ENCODE measurements at places on chromosomes 5 and 9.
A peak's percentile ranks its signal among the peaks of the same experiment; 100 is the strongest.

GRCh38 chr5:109837231-109837861 is 147.6 kb downstream of the MAN2A1 start:
- no peak for DNase-seq

GRCh38 chr5:151504006-151504405 is 56.6 kb downstream of the SLC36A1 start:
- DNase-seq, result no peak

DNA sequence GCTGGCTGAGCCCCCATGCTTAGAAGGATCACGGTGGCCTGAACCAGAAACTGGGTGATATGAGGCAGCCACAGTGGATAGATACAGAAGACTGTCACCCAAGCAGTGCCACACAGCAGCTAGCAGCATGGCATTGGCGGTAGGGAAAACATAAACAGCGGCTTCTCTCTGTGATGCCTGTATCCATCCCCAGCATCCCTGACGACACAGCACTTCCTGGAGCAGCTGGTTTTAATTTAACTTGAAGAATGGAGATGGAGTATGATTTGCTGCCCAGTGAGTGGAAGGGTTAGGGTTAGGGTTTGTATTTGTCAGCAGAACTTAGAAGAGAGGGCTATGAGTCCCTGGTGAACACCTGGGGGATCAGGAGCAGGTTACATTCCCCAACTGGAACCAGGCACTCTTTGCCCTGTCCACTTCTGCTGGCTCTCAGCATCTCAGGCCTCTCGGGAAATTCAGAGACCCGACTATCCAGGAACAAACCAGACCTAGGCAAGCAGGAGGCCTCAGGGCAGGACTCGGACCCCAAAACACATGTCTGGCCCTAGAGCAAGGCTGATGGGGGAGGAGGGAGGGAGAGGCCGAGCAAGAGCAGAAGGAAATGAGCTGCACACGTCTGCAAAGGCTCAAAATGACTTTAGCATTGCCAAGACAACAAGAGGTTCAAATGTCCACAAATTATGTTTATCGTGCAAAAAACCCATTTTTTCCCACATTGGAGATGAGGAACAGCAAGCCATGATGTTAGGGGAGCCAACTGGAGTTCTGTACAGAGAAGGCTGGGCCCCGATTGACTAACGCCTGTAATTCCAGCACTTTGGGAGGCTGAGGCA is 6.5 kb upstream of the GGTA1 start:
- DNase-seq, result no peak

GRCh38 chr5:177592010-177592834 is at the start of gene TMED9:
Gene TMED9 (plus strand): TSS chr5:177592203. CDS start chr5:177592215, 12 bp downstream.
- DNase-seq, result no peak

DNA sequence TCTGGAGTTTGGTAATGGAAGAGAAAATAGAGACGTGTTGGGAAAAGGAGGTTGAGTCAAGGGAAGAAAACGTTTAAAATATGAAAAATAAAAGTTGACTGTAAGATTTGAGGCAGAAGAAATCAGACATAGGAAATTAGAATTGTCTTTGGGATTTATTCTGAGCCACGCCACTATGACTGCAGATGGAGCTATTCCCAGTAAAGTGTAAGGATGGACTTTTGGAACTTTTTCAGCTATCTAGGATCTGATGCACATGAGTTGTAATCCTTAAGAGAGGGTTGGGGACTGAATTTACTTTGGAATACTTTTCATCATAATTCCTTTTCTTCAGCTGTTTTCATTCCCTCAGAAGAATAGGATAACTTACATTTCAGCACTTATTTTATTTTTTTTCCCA is 336.7 kb downstream of the FAM170A start:
- DNase-seq, result no peak

DNA sequence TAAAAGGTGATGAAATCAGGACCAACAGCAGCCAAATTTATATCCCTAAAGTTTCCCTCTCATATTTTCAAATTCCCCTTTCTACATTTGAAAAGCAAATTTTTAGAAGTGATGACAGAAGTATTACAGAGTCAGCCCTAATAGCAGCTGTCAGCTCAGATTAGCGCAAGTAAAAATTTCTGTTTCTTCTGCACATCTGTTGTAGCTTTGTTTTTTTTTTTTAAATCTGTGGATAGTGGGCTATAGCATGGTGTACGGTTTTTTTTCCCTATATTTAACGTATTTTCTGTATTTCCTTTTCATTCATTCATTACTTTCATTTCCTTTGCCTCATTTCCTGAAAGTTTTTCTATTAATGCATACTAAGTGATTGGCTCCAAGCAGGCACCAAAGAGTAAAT is 99.1 kb downstream of the MACIR start:
- peak; percentile 75 for DNase-seq

DNA sequence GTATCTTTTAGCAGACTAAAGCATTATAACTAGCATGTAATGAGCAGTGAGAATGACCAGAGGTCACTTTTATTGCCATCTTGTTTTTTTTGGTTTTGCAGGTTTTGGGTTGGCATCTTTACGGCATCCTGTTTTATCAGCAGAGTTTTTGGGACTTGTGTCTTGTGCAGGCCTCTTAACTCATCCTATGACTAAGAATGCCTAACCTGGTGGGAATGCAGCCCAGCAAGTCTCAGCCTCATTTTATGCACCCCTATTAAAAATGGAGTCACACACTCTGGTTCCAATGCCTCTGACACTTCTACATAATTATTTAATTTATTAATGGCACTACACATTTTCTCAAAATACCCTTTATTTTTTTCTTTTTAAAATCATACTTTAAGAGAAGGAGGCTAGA is 726.5 kb upstream of the RIOK2 start:
- DNase-seq, result no peak

DNA sequence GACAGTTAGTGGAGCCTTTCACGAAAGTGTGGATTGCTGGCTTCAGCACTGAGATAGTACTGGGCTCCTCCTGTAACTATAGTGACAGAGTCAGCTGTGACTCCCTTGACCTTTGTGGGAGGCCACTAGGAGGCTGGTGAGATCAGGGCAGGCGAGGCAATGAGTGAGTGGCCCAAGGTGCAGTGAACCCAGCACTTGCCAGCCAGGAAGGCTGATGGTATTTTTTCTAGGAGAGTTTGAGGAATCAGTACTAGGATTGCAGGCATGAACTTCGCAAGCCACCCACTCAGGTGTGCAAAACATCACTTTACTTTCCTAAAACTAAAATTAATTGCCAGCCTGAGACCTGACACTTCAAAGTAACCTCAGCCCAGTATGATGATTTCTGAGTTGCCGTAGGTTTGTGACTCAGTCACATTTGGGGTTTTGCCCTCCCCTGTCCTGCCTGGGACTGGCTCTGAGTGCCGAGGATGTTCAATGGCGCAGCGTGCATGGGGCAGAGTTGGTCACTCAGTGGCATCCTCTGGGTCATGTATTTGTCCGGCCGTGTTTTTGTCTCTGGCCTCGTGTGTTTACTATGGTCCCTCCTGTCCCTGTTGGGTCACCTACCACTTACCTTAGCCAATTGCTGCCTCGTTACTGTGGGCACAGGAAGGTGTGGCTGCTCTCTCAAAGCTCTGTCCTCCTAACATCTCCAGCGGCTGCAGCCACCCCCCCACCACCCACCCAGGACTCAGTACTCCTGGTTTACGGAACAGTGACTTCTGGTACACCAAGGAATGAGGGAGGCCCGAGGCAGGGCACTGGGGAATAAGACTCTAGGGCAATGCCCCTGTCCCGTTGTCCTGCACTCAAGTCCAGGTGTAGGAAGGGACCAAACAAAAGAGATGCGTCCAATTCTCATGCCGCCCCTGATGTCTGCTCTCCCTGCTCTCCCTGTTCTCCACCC is 67.2 kb downstream of the IL31RA start:
- no peak for DNase-seq

- DNase-seq, result no peak
Measured at GRCh38 chr5:63145167-63145566, 566.5 kb downstream of the LRRC70 start.

DNA sequence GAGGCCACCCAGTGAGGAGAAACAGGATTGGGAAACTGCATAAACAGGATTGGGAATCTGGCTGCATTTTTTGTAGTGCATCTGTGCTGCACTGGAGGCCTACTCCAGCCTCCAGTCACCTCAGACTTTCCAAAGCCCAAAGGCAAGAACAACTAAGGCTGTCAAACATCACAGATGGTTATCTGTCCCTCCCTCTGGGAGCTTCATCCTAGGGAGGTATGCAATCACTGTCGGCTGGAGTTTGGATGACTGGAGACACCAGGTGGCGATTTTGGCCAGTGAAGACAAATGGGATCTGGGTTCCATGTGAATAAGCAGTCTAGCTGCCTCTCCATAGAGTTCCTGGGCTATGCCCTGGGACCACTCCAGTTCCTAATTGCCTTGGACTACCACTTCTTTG is 9.3 kb upstream of the SPINK13 start:
- DNase-seq, result no peak

DNA sequence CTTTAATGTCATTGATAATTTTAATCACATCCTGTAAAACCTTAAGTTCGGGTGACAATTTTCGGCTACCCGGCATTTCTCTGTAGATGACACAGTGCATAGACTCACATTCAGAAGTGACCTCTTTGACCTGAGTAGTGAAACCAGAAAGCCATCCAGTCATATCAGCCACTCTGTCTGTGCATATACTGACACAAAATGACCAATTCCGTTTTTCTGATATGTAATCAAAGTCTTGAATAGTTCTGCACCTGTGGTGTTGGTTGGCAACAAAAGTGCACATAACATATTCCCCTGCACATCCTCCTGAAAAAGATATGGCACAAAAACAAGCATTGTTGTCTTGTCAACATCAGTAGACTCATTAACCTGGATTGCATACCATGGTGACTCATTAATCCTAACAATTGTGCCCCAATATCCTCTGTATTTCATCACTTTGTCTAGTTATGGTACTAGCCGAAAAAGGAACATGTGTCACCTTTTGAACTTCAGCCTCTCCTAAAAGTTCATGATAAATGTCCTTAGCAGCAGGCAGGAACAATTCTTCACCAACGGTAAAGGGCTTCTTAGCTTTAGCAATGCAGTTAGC is 4.6 kb upstream of the HNRNPA0 start:
- DNase-seq, result no peak

DNA sequence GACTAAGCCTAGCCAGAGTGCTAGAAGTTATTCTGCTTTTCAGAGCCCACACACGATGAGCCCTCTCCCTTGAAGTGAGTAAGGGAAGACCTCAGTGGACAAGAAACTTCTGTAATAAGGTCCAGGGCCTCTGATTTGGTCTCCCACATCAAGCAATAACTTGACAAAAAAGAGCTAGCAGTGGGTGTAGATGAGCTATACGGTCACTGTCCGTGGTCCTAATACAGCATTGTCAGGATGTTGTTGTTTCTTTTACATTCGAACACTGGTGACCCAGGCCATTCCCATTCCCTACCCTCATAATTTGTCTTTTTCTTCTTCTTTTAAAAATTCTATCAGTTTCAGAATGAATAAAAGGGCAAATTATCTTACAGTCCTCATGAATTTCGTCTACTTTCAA is 5.2 kb downstream of the PCSK1 start:
- no peak for DNase-seq

GRCh38 chr5:131495536-131496399 is 139.3 kb downstream of the RAPGEF6 start:
- DNase-seq, result no peak

DNA sequence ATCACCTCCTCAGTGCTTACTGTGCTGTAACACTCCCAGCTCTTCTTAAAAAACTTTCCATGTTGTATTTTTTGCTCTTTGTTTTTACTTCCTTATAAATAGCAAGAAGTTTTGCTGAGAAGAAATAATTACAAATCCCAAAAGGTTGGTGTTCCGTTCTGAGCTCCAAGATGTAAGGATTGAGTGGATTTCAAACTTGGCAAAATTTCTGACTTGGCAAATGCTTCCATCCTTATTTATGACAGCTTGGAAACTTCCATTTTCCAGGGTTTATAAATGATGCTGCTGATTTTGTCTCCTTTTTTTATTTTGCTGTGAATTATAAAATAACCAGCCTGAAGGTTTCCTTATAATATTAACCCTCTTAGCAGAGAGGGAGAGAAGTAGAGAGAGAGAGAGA is 151.9 kb downstream of the NTRK2 start:
- DNase-seq, result no peak

DNA sequence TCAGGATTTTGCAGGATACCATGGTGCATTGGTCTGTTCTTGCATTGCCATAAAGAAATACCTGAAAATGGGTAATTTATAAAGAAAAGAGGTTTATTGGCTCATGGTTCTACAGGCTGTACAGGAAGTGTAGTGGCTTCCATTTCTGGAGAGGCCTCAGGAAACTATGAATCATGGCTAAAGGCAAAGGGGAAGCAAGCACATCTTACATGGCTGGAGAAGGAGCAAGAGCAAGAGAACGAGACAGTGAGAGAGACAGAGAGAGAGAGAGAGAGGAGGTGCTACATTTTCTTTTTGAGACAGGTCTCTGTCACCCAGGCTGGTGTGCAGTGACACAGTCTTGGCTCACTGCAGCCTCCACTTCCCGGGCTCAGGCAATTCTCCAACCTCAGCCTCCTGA is 43.9 kb downstream of the P4HA2 start:
- no peak for DNase-seq

DNA sequence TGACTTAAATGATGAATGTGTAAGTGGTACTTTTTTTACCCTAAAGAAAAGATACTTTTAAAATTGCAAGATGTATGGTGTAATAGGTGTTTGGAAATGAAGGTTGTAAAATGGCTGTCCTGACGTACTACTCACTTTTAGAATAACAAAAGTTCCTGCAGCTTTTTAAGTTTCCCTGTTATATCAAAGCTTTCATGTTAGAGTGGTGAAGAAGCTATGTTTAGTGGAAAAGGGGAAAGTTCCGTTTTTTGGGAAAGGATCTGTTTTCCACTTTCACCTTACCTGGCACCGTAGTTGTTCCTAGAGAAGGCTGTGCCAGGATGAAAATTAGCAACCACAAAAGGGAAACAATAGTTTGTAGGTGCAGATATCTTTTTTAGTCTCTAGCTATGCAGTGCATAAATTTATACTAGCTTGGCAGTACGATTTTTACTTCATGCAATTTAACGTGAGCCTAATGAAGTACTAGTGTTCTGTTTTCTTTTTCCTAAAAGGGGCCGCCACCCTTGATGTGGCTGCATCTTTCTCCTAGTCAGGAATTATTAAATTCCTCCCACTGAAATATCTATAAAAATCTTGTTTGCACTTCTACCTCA is 1.3 kb downstream of the TNPO1 start:
- DNase-seq, result no peak

DNA sequence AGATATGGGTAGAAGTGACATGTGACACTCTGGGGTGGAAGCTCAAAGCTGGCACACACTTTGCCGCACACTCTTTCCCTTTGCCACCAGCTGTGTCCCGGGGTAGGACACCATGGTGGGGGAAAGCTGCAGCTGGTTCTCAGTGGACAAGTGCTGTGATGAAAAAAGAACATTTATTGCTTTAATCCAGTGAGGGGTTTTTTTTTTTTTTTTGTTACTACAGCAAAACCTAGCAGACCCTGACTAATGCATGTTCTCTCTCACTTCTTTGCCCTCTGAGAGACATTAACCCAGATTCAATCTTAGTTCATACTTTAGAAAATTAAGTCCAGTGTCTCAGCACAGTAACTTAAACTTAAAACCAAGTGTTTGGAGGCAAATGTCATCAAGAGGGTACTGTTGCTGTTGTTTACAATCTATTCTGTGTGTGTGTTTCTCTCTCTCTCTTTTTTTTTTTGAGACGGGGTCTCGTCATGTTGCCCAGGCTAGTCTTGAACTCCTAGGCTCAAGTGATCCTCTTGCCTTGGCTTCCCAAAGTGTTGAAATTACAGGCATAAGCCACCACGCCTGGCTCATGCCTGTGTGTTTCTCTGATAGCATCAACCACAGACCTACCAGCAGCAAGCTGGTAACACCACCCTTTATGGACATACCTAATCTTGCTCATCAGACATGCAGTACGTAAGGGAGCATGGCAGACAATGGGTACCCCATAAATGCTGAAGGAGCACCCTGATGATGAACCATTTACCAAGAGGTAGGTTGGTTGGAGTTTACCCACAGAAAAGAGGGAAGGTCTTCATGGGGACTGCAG is 84.7 kb upstream of the TBC1D2 start:
- DNase-seq, result no peak

All from SK-N-MC (cell line).